Esophagus muscularis mucosa (tissue), 4 donors: ENCODE measurements at places on chromosomes 2 and 18.

GRCh38 chr2:54579061-54579681 is 123.0 kb downstream of the SPTBN1 start:
- H3K4me3 ChIP-seq: no peak overlapping the region
- H3K27ac ChIP-seq: peak overlapping the region; percentile 27
- no peak for DNase-seq
- H3K27me3 ChIP-seq: no peaks in the 10 kb centered on the region
- peaks cover 80% of the 10 kb centered on the region for H3K4me1 ChIP-seq
- H3K36me3 ChIP-seq: no peaks in the 10 kb centered on the region

GRCh38 chr2:54073796-54074195 is 41.6 kb upstream of the ACYP2 start:
- H3K27ac ChIP-seq: no peak overlapping the region
- no peaks in the 10 kb centered on the region for H3K27me3 ChIP-seq
- H3K4me1 ChIP-seq: no peaks in the 10 kb centered on the region
- no peaks in the 10 kb centered on the region for H3K36me3 ChIP-seq
- DNase-seq: no peak
- no peak overlapping the region for H3K4me3 ChIP-seq

DNA sequence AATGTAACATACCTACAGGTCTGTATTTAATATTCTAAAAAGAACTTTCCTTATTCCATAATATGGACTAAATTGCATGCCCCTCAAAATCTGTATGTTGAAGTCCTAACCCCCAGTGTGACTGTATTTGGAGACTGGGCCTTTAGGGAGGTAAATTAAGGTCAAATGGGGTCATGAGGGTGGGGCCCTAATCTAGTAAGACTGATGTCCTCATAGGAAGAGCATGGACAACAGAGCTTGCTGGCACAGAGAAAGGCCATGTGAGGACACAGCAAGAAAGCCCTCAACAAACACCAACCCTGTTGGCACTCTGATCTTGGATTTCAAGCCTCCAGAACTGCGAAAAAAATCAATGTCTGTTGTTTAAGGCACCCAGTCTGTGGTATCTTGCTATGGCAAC is 18.6 kb downstream of the SF3B1 start:
- H3K36me3 ChIP-seq: peaks cover 100% of the 10 kb centered on the region
- no peaks in the 10 kb centered on the region for H3K27me3 ChIP-seq
- H3K27ac ChIP-seq: no peak overlapping the region
- H3K4me1 ChIP-seq: peaks cover 5% of the 10 kb centered on the region

DNA sequence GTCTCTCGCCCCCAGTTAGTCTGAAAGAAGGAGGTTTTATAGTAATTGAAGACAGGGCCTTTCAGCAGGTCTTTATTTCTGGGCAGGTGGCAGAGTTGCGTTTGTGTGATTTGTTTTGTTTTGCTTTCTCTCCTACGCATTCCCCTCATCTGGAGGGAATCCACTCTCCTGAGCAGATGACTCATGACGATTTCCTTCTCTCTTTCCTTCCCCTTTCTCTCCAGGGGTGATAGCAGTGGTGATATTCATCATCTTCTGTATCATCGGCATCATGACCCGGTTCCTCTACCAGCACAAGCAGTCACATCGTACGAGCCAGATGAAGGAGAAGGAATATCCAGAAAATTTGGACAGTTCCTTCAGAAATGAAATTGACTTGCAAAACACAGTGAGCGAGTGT is 888.8 kb downstream of the CNTNAP5 start:
- H3K36me3 ChIP-seq: no peaks in the 10 kb centered on the region
- no peaks in the 10 kb centered on the region for H3K4me1 ChIP-seq
- no peaks in the 10 kb centered on the region for H3K27me3 ChIP-seq
- H3K4me3 ChIP-seq: no peak overlapping the region
- H3K27ac ChIP-seq: no peak overlapping the region

DNA sequence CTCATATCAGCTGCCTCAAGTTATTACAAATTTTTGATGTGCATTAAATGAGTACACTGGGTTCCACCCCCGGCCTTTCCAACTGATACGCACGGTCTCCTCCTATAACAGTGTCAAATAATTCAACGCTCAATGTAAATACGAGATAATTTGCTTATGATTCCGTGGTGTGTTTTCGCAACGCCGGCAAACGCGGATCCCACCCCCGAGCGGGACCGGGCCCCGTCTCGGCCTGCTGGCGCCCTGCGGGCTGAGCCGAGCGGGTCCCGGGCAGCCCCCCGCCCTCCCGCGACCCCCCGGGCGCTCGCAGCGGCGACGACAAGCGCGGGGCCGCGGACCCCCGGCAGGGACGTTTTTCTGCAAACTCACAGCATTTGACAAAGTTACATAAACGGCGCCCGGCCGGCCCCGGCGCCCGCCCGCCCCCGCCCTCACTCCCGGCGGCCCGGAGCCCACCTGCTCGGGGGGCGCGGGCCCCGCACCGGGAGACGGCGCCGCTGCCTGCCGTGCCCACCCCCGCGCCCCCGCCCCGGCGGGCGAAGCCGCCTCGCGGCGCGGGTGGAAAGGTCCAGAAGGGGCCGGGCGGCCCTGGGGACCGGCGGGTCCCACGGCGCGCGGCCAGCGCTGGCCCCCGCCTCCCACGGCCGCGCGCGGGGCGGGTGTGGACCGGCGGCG is 762 bp downstream of the HDAC4 start:
- H3K4me1 ChIP-seq: peaks cover 50% of the 10 kb centered on the region
- peak overlapping the region; percentile 86 for H3K4me3 ChIP-seq
- H3K36me3 ChIP-seq: no peaks in the 10 kb centered on the region
- peak overlapping the region; percentile 100 for H3K27ac ChIP-seq
- DNase-seq: no peak

DNA sequence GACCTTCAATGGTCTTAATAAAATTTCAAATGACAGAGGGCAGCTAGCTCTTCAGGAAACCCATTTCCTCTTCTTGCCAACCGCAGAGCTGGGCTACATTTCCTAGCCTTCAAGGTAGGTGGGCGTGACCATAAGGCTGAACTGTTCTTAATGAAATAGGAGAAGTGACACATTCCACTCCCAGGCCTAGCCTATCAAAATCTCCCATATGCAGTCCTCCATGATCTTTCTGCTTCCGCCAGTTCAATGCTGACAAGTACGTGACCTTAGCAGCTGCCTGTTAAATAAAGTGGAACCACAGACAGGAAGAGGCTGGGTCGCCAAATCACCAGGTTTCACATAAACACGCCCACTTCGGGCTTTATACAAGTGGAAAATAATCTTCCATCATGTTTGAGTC is 13.2 kb downstream of the SERPINE2 start:
- H3K4me3 ChIP-seq: no peak overlapping the region
- H3K27me3 ChIP-seq: no peaks in the 10 kb centered on the region
- H3K27ac ChIP-seq: no peak overlapping the region
- DNase-seq: no peak

GRCh38 chr2:181111059-181111458 is 130.7 kb downstream of the UBE2E3 start:
- H3K4me1 ChIP-seq: no peaks in the 10 kb centered on the region
- H3K4me3 ChIP-seq: no peak overlapping the region
- H3K27ac ChIP-seq: no peak overlapping the region
- no peaks in the 10 kb centered on the region for H3K27me3 ChIP-seq

DNA sequence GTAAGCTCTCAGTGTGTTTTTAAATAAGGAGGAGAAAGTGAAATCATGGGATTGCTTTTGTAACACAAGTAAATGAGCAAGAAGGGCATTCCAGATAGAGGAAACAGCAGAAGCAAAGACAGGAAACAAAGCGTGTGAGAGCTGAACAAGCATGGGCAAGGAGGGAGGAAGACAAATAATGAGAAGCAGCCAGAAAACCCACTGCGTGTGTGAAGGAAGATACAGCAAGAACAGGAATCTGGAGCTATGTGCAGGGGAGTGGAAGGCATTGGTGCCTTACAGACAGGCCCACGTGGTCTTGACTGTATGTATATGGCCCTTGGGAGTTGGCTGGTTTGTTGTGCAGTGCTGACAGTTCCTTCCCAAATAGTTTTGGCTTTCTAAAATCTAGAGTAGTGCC is 88.6 kb downstream of the AAK1 start:
- H3K27ac ChIP-seq: no peak overlapping the region
- H3K4me3 ChIP-seq: no peak overlapping the region
- H3K36me3 ChIP-seq: peaks cover 6% of the 10 kb centered on the region
